ENCODE measurements at places on chromosomes 1 and 21.
A peak's percentile ranks its signal among the peaks of the same experiment; 100 is the strongest.

DNA sequence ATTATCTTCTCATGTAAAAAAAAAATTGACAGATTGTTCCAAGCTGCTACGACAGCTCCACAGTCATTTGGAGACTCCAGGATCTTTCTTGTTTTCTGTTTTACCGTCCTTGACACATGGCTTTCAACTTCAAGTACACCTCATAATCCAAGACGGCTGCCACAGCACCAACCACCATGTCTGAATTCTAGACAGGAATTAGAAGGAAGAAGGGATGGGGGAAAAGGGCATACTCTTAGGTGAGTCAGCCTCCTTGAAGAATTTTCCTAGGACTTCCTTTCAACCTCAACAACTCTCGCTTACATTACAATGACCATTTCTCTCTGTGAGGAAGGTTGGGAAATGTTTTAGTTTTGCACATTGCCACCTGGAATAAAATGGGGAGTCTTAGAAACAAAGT lies 110.3 kb upstream of the TNR start:
- no peak for DNase-seq

- no peak for DNase-seq
Measured at GRCh38 chr1:244303610-244303969, 148.1 kb downstream of the ADSS2 start.

- no peak for DNase-seq
Measured at GRCh38 chr1:86175756-86176155, 19.2 kb upstream of the COL24A1 start.

- no peak for DNase-seq
Measured at GRCh38 chr1:90746857-90747256, 29.8 kb upstream of the BARHL2 start.

DNA sequence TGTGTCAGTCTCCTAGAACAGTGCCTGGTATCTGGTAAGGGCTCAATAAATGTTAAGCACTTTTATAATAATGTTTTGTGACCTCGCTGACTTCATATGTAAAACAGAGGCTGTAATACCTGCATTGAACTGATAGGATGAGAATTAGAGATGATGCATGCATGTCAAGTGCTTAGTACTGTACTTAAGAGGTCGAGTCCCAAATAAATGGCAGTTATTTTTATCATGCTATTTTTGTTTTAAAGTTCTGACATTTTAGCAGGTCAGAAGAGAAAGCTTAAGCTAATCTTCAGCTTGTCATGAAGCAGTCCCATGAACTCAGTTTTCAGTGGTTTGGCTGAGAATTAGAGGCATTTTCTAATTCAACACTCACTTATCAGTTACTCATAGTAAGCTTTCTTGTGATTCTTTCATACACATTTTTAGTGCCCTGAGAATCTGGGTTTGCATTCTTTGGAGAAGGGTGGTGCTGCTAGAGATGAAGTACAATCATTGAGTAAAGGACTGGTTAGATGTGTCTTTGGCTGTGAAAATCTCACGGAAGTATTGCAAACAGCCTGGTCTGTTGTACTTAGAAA lies 75.7 kb upstream of the RAVER2 start:
- DNase-seq, result no peak

- no peak for DNase-seq
Measured at GRCh38 chr1:60573726-60574409, 500.3 kb upstream of the C1orf87 start.

GRCh38 chr1:58585581-58586151 lies 8.6 kb upstream of the TACSTD2 start:
- DNase-seq, result no peak

DNA sequence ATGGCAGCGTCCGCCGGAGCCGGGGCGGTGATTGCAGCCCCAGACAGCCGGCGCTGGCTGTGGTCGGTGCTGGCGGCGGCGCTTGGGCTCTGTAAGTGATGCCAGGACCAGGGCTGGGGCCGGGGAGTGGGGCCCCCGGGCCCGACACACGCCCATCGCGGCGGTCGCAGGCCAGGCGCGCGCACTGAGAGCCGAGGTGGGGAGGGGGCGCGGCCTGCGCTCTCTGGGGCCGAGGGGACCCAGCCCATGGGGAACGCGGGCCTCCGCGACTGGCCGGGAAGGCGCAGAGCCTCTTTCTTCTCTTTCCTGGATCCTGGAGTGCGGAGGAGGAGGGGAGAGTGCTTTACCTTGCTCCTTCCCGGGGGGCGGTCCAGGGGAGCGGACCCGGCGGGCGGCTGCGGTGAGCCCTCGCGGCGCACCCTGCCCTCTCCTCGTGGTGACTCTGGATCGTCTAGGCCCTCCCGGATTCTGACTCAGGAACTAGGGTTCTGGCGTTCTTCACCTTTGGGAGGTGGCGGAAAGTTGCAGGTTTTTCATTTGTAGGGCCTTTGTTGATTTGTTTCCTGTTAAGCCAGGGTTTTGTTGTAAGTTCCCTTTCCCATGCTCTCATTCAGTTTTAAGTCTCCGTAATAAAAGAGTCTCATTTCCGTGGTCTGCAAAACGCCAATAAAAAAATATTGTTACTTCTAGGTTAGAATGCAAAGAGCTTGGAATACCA lies 529 bp downstream of the MPZL1 start:
- no peak for DNase-seq

- no peak for DNase-seq
Measured at GRCh38 chr1:119551218-119551617, 44.2 kb downstream of the HSD3B1 start.

DNA sequence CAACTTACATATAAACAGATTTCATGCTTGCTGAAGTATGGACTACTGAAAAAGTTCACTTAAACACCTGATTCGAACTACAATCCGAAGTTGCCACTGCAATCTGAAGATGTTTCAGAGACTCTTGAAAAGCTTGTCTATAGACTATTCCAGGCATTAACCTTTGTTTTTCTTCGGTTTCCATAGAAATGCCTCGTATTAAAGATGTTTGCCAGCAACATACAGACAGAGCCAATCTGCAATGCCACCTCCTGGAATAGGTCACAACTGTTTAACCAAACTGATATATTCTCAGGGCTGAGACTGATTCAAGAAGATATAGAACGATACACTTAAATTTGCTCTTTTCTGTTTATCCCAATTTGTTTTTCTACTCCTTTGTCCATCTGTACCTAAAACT lies 28.9 kb upstream of the DMRTB1 start:
- no peak for DNase-seq

GRCh38 chr1:43354936-43355335 lies 3.8 kb upstream of the CDC20 start:
- DNase-seq, result no peak

GRCh38 chr21:41869771-41870170 lies 9.4 kb downstream of the PRDM15 start:
- no peak for DNase-seq

DNA sequence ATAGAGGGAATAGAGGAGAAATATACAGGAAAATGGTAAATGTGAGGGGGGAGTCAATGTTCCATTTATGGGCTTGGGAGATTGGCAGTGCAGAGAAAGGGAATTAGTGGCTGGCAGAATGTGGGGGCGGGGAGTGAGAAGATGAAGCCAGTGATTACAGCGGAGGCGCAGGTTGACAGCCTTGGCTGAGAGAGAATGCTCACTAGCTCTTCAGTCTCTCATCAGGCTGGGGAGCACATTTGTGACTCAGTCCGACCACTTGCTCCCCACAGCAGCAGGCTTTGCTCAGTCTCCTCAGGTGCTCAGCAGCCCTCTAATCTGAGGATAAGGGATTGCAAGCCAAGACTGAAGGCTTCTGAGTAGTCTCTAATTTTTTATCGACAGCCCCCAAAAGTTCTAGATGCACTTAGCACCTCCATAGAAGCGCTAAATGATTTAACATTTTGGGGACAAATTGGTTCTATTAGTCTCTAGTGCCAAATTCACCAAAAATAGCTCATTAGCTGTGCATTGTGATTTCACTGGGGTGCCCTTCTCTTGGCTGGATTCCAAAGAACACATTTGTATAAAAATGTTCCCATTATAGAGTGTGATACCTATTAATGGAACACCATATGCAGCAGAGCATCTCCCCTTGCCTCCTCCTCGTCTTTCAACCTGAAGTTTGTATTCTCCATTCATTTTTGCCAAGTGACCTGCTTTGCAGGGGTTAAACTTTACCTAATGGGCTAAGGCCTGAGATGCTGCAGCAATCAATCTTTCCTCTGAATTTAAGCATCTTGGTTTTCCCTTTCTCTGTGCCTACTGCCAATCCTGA lies 191.8 kb downstream of the ZNF326 start:
- DNase-seq, result no peak

GRCh38 chr1:118989006-118989815 lies 1.1 kb upstream of the TBX15 start:
- DNase-seq, result no peak

DNA sequence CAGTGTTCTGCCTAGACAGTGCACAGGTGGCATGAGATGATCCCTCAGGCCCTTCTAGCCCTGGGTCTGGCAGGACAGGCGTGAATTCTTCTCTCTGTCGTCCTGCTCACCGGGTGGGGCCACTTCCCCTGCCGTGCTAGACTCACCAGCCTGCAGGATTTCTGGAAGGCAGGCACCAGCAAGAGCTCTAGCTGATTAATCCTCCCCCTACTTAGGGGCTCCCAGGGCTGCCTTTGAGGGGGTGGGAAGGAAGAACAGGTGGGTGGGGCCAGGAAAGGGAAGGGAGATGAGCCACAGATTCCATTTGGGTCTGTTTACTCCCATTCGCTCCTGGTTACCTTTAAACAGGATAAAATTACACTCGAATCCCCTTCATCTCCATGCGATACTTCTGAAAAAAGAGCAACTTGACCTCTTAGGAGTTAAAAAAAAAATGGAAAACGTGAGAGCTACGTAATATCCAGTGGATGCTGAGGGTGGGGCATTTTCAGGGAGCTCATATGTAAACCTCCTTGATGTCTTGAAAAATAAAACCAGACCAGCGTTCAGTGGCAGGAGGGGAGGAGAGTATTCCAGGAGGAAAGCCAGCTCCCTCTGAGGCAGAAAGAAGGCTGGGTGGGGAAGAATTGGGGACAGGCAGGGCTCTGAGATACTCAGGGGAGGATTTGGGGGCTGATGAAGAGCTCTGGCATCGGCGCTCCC lies 665.5 kb downstream of the PTPRU start:
- DNase-seq, result no peak

- DNase-seq, result no peak
Measured at GRCh38 chr1:89606227-89606980, 26.5 kb upstream of the LRRC8C start.

GRCh38 chr1:231421546-231421970 lies 529 bp downstream of the EGLN1 start:
- DNase-seq, result peak; percentile 16

DNA sequence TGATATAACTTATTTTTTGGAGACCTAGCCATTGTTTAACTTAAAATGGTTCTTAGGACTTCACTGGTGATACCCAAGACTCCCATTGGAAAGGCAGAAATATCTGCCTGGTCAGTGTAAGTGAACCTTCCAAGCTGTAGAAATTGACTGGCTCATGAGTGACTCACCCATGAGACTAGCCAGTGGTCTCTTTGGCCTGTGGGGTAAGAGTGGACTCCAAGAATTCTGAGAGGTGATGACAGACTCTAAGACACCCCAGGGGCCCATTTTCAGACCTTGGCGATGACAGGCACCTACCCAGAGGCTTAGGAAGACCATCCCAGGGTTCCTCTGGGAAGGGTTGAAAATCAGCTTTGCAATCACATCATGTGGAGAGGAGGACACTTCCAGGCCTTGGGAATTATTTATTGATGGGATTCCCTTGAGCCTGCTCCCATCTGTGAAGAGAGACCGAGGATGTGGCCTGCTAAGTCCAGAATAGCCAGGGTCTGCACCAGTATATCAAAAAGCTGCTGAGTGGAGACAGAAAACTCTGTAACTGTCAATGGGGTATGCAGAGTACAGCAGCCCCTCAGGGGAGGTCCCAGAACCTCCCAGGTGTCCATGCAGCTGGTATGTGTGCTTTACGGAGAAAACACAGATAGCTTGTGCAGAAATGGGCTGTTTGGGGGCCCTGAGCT lies 78.9 kb downstream of the KAZN start:
- DNase-seq, result no peak

- no peak for DNase-seq
Measured at GRCh38 chr1:25425098-25426085, 4.8 kb upstream of the RHCE start.

GRCh38 chr1:101683136-101683535 lies 313.6 kb downstream of the OLFM3 start:
- no peak for DNase-seq

Data from stimulated activated CD4-positive, alpha-beta T cell treated with anti-CD3 and anti-CD28 coated beads, Interleukin-1b, Interleukin-23, amount 100 ng/mL, for 1 hour (primary cell).